ENCODE measurements at places on chromosomes 16 and 17.

GRCh38 chr17:7523033-7523432, 25.8 kb upstream of the TNFSF12 start:
- peak; percentile 79 for DNase-seq

- DNase-seq, result no peak
Observed at GRCh38 chr17:63611354-63611753, 10.7 kb downstream of the TACO1 start.

DNA sequence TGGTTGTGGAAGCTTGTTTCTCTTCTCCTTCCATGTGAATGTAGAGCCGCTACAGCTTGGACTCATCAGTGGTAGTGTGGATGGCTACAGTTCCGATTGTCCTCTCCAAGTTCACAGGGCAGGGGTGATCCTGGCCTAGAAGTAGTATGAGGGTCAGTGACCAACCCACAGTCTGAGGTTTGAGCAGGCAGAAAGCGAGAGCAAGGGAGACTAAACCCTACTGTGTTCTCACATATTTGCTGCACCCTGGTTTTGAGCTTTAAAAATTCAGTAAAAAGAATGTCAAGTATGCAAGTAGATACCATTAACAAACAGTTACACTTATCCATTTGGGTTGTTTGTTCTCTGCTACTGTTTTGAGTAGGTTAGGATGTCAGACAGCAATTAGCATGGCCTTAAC, 148.9 kb downstream of the MRTFB start:
- no peak for DNase-seq

GRCh38 chr16:54931120-54932014, 702 bp downstream of the IRX5 start:
- DNase-seq, result no peak

DNA sequence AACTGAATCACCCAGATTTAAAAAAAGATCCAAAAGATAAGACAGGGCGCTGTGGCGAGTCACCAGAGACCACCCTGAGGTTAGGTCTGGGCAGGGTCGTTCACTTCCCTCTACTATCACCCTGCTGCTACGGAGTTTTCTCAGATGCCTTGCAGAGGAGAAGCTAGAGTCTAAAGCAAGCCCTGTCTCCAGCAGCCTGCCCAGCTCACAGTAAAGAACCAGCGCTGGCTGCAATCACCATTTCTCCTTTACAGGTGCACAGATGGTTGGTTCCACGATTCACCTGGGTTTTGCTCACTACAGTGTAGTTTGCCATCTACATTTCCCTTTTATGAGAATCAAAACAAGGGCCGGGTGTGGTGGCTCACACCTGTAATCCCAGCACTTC, 71.3 kb downstream of the SRCIN1 start:
- DNase-seq, result no peak

- DNase-seq, result no peak
Observed at GRCh38 chr17:18314059-18314730, 599 bp downstream of the TOP3A start.

DNA sequence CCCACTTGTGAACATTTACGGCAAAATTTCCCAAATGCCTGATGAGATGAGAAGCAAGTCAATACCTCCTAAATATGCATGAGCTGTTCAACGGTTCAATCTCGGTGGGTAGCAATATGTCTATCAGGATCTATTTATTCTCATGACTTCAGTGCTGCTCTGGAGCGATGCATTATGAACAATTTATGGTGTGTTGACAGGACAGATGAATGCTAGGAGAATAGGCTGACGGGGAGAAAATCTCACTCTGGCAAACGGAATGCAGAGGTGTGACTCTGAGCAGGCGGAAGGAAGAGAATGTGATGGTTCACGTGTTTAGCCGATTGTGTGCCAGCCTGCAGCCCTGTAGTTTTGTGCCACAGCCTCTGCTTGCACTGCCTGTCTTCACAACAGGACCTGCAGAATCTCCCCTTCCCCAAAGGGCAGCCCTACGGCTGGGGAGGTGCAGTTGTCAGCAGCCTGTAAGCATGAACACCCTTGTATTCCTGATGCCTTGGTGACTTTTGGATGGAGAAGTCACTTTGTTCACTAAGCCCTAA, 345.2 kb downstream of the PHKB start:
- DNase-seq, result no peak

DNA sequence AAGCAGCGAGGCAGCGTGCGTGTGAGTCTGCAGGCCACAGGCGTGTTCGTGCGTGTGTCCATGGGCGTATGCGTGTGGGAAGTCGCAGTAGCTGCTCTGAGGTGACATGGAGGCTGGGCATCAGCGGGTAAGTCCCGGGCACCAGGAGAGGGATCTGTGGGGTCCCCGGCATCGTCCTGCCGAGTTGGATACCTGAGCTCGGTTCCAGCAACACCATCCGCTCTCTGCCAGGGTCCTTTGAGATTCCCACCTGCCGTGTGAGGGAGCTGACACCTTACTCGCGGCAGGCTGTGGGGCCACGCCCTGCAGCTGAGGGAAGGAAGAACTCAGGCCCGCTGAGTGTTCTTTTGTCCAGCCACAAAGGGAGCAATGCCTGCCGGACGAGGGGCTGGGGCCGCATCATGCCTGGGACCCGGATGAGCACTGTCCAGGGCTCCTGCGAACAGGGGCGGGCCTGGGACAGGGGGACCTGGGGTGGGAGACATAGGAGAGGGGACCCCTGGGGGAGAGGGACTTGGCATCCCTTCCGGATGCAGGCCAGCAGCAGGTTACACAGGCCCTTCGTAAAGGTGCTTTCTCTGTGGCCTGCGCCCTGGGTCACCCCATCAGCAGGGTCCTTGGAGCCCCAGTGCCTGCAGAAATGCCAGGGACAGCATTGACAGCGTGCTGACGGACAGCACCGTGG, 5.0 kb upstream of the SNAI3 start:
- no peak for DNase-seq

GRCh38 chr17:8068736-8069586, 18.6 kb downstream of the ALOX12B start:
- no peak for DNase-seq

GRCh38 chr17:39210093-39210434, 10.0 kb downstream of the RPL19 start:
- DNase-seq, result no peak

- no peak for DNase-seq
Observed at GRCh38 chr17:63452046-63452961, 6.2 kb upstream of the CYB561 start.

- peak; percentile 88 for DNase-seq
Observed at GRCh38 chr17:10063730-10064241, 134.6 kb downstream of the GAS7 start.

GRCh38 chr16:76346210-76346609, 69.0 kb downstream of the CNTNAP4 start:
- DNase-seq, result no peak

DNA sequence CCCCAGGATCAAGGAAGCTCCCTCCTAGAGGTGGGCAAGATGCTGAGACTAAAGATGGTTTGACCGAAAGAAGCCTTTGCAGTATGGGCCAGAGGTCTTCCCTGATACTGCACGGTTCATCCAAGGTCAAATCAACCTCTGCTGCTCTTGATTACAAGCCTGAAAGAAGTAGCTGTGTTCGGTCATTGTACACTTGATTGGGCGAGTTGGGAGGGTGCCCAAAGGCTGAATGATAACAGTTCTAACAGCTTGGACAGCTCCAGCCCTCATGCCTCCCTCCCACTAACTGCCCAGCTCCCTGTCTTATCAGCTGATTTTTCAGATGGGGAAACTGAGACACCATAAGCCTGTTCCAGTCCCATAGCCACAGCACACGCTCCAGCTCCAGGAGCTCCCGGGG, 42.8 kb downstream of the ABCC12 start:
- DNase-seq, result no peak

GRCh38 chr16:70572050-70572925, 48.7 kb downstream of the SF3B3 start:
- peak; percentile 6 for DNase-seq

GRCh38 chr16:50944033-50944432, 202.1 kb downstream of the CYLD start:
- no peak for DNase-seq

DNA sequence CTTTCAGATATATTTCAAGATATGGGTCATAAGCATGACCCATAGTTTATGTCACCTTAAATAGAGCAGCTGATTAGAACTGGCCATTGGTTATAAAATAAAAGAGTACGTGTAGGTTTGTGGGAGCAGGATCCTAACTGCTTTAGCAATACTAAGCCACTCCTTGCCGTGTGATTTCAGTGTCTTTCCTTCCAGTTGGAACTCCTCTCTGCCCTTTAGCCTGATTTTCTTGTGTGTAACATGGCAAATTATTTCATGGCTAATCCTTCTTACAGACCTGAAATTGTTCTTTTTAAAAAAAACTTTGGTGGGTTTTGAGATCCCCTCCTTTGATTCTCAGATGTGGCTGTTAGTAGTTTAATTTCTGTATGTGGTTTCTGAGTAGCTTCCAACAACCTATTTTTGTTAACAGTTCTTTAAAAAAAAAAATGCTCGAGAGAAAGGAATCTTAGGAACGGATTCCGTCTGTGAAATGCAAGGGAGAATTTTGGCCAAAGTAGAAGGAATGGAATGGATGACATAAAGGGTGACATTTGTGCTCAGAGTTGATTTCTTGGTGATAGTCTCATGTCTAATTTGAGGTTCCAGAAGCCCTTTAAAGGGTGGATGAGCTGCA, 39.9 kb downstream of the DHRS7B start:
- no peak for DNase-seq

DNA sequence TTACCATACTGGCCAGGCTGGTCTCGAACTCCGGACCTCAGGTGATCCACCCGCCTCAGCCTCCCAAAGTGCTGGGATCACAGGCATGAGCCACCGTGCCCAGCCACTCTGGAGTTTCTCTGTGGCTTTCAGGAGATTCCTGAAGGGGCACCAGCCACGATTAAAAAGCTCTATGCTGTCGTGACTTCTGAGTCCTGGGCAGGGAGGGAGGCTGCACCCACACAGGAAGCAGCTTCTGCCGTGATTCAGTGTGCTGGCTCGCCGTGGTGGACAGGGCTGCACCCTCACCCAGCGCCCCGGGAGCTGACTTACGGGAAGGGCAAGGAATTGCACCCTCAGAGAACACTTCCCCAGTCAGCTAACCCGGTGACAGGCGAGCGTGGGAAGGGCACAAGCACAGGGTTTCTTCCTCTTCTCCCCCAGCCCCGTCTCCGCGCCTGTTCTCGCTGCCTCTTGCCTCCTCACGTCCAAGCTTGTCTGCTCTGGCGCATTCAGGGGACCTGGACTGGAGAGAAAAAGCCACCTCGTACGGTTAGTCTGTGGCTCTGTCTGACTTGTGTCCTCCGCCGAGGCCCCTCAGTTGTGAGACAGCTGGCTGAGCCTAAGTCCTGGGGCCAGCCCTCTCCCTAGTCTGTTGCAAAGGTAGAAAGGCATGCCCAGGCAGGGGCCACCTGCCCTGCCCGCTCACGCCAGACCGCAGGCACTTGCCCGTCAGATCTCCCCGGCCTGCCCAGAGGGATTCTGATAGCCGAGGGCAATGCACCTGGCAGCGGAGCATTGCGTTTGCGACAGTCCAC, 145.0 kb downstream of the SEC14L1 start:
- peak; percentile 87 for DNase-seq

DNA sequence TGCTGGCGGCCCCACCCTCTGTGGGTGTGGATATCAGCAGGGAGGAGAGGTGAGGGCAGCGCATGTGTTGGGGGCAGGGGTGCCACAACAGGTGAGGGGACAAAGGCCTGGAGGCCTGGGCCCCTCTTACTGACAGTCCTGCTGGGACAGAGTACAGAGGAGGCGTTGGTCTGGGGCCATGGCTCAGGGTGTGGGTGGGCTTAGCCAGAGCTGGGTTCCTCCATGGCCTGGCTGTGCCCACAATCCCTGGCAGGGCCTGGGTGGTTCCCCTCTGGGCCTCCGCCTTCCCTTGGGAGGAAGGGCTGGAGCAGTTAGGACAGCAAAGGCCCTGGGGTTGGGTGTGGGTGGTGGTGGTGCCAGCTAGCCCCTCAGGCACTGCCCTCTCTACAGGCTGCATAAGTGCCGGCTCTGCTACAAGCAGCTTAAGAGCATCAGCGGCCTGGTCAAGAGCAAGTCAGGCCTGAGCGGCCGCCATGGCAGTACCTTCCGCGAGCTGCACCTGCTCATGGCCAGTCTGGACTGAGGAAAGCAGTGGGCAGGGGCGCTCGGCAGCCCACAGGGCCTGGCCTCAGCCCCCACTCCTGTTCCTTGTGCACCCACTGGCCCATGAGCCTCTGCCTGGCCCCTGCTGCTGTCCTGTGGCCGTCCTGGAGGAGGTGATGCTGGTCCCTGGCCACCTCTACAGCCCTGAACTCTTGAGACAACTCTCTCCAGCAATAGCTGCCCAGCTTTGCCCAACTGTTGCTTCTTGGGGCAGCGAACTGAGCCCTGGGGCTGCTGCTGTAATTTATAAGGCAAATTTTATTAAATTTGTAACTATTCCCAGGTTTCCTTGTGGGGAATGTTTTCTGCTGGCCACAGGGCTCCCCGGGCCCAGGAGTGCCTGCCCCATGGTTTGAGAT, 21.1 kb downstream of the KATNB1 start:
- DNase-seq, result no peak

- no peak for DNase-seq
Observed at GRCh38 chr17:68006797-68007196, 10.5 kb upstream of the C17orf58 start.

- DNase-seq, result no peak
Observed at GRCh38 chr17:74157366-74157765, 46.1 kb upstream of the RPL38 start.

GRCh38 chr17:49327835-49328784, 33.9 kb downstream of the ZNF652 start:
- no peak for DNase-seq

- DNase-seq, result no peak
Observed at GRCh38 chr17:16106161-16106891, 106.7 kb downstream of the TTC19 start.

DNA sequence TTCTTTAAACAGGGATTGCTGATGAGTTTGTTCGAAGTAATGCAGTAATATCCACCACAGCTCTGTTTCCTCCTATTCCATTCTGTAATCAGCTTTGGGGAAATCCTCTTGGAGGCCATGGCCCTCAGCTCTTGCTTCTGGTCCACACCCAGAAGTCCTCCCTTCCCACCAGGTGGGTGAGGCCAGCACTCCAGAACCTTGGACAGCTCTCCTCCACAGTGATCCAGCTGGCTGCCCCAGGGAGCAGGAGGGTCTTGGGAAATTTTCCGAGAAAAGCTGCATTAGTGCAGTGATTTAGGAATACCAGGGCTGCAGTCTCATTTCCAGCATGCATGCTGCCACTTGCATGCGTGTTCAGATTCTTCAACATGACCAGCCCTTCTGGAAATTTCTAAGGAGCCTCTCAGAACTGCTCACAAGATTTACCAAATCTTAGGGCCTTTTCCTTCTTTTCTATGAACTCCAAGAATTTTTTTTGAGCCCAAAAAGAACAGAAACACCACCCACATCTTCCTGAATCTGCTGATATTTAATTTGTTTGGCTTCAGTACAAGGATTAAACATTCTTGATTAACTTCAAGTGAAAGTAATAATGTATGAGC, 4.2 kb downstream of the SMPD3 start:
- peak; percentile 26 for DNase-seq

GRCh38 chr17:15309793-15310192, 31.6 kb downstream of the TEKT3 start:
- DNase-seq, result no peak

- no peak for DNase-seq
Observed at GRCh38 chr17:2302778-2303203, 794 bp downstream of the SMG6 start.

DNA sequence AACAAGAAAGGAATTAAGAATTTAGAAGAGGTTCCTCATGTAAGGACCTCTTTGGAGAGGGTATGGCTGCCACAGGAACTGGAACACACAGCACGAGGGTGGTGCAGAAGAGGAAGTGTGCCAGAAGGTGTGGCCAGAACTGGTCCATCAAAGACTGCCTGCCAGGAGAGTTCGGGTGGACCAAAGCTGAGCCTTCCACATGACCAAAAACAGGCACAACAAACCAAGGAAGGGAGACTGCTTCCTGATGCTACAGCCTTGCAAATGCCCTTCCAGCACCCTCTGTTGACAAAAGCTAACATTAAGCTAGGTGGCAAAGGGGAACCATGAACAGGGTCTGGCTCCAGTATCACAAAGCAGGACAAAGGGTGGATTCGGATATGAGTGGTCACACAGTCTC, 125.8 kb upstream of the TMEM97 start:
- DNase-seq, result no peak

Measured in cardiac septum (tissue), 1 donor.